ENCODE measurements at places on chromosomes 12 and 14. TPM values are rescaled to one million over a fixed set of nuclear protein-coding genes. Genes with fewer than 3 reads are reported as not detected.
A peak's percentile ranks its signal among the peaks of the same experiment; 100 is the strongest.

DNA sequence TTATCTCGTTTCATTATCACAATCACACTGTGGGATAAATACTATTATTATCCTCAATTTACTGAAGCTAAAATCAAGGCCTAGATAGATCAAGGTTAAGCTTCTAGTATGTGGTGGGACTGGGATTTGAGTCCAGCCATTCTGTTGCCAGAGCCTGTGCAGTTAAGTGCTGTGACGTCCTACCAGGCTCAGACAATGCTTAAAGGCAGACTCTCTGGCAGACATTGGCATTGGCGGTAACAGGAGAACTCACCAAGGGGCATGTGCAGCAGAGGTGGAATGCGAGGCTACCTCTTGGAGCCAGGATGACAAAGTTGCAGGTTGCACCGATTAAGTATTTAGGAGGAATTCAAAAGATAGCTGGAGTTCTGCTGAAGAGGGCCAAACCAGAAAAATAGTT, 155.6 kb upstream of the IFNG-AS1 start:
- no peak for DNase-seq

- DNase-seq = no peak
Observed at GRCh38 chr12:24499151-24500146, 449.5 kb downstream of the BCAT1 start.

DNA sequence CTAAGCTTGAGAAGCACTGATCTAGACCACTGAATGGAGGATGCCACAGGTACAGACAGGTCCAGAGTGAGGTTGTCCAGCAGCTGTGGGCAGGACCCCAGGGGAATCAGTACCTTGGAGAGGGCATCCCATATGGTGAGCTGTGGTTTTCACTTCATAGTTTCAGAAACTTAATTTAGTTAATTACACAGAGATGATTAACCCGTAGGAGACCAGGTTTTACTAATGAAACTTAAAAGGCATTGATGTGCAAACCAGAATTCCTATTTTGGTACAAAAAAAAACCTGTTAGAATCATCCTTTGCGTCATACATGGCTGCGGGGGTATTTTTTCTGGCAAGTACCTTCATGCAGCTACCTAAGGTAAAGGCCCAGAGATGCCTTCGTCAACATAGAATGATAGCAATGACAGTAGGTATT, 159.3 kb downstream of the DACT1 start:
- DNase-seq = peak; percentile 12

GRCh38 chr12:101165319-101165718, 44.7 kb downstream of the SLC5A8 start:
- DNase-seq = no peak

DNA sequence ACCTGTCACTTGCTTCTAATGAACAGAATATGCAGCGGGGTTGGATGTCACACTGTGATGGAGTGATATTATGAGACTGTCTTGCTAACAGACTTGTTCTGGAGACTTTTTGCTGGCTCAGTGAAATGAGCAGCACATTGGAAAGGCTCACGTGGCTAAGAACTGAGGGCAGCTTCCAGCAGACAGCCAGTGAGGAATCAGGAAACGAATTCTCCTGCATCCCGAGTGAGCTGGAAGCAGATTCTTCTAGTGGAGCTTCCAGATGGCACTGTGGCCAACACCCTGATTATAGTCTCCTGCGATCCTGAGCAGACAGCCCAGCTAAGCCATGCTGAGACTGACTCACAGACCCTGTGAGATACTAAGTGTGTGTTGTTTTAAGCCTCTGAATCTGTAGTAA, 16.1 kb upstream of the TSPAN9 start:
- no peak for DNase-seq

DNA sequence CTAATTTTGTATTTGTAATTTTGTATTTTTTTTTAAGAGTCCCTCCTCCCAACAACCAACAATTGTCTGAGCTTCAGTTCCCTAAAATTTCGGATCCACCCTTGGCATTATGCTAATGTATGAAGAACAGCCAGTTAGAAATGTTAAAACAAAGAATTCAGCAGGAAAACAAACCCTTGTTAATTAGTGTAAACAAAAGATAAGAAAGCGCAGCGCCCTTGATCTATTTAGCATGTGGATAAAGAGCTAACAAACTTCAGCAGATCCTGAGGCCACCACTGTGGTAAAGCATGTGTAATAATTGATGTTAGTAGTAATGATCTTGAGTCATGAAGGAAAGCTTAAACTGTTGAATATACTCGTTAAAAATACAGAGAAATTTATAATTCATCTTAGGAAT, 199.8 kb downstream of the TMX1 start:
- DNase-seq = no peak

DNA sequence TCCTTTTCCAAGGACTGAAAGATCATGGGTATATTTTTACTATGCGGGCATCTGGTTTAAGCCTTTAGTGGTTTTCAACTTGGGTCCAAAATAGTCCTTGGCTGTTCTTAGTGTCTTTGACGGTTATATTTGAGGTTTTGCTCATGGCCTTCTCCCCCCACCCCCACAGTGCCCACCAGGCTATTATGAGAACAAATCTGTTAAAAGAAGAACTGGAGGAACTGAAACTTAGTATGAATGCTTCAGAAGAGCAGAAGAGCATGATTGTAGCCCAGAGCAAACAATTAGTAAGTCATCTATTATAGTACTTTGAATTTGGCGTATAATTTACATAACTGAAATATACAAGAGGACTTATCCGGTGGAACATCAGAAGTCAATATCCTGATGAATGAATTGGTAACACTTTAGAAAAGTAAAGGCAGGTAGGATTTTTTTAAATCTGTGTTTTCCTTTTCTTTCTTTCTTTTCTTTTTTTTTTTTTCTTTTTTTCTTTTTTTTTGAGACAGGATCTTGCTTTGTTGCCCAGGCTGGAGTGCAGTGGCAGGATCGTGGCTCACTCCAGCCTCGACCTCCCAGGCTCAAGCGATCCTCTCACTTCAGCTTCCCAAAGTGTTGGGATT, 71.8 kb upstream of the BCAT1 start:
- DNase-seq = no peak

DNA sequence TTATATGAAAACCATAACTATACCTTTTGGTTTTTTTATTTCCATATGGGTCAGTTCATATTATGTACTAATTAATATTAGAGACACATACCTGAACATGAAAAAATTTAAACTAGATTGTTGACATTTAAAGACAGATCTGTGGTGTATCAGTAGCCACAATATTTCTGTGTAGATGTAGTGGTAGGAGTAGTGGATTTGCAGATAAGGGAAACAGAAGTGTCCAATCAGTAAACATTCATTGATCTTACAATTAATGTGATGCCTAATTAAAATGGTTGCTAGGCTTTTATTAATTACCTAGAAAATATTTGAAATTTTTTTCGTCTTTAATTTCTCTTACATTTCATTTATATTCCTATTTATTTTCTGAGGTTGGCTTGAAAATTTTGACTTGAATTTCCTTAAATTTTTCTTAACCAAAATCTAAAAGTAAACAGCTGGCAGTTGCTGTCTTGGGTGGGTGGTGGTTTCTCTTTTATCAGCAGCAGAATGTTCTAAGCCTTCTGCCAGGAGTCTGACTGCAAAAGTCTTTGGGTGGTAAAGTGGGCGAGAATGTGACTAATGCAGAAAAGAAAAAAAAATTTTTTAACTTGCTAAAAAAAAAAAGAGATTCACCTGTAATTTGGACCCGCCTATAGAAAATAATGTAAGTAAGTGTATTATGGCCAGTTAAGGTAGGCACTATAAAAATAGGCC, 2.4 kb downstream of the FGFR1OP2 start:
- no peak for DNase-seq

DNA sequence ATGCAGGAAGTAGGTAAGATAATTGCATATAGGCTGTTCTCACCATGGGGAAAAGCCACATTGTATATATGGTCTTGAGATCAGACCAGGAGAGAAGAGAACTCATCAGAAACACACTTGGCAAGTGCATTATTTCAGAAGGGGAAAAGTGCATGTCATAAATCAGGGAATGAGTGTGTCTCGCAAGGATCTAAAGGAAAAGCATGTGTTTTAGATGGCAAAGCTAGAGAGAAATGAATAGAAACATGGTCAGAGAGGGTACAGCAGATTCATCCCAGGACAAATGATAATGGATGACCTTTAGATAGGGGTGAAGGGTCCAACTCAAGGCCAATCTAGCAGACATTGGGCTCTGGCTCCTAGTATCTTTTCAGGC, 230.2 kb upstream of the NAV3 start:
- DNase-seq = no peak

DNA sequence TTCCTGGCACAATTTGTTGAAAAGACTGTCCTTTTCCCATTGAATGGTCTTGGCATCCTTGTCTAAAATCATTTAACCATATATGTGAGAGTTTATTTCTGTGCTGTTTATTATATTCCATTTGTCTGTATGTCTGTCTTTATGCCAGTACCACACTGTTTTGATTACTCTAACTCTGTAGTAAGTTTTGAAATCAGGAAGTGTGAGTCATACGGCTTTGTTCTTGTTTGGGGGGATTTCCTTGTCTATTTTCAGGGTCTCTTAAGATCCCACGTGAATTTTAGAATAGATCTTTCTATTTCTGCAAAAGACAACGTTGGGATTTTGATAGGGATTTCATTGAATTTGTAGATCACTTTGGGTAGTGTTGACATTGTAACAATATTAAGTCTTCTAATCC, 88.5 kb downstream of the MYRFL start:
- no peak for DNase-seq

- DNase-seq = no peak
Observed at GRCh38 chr12:32450768-32451167, 51.4 kb downstream of the FGD4 start.

- DNase-seq = no peak
Observed at GRCh38 chr12:123743002-123743401, 19.1 kb upstream of the DNAH10 start.

GRCh38 chr14:96039633-96040311, 610 bp downstream of the C14orf132 start:
- peak; percentile 50 for DNase-seq

- DNase-seq = no peak
Observed at GRCh38 chr12:53474819-53475218, 22.9 kb downstream of the PCBP2 start.

- DNase-seq = no peak
Observed at GRCh38 chr12:25384893-25385248, 134.1 kb upstream of the KRAS start.

DNA sequence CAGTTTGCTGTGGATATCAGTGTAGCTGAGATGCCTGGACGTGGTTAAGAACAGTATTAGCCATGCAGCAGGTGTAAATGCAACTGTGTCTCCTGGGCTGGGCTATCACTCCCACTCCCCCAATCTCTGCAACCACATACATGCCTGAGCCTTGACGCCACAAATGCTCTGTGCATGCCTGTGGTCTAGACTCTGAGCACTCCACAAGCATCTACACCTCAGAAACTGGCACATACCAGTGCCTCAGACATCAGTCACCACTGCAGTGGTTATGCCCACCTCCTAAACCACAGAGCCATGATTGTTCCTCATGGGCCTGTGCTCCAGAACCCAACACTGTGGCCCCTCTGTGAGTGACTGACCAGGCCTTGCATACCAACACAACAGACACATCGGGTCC, 226.8 kb upstream of the ALG10 start:
- DNase-seq = no peak

- DNase-seq = no peak
Observed at GRCh38 chr14:75450381-75451276, 22.8 kb downstream of the JDP2 start.

DNA sequence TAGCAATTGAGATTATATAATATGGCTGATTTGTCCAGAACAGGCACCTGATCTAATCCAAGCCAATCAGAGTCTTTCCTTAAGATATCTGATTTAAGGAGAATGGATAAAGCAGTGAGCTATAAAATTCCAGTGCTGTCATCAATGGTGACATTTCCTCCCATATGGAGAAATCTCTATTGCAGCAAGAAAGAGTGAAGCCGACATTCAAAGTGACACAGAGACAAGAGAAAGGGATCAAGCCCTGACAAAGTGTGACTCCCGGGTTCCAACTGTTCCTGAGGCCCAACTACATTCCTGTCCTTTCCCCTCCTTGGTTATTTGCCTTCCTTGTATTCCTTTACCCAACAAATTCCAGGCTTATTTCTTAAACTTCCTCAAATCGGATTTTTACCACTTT, 430.0 kb upstream of the SOX5 start:
- no peak for DNase-seq

GRCh38 chr14:53628732-53629430, 327.7 kb downstream of the BMP4 start:
- DNase-seq = no peak

DNA sequence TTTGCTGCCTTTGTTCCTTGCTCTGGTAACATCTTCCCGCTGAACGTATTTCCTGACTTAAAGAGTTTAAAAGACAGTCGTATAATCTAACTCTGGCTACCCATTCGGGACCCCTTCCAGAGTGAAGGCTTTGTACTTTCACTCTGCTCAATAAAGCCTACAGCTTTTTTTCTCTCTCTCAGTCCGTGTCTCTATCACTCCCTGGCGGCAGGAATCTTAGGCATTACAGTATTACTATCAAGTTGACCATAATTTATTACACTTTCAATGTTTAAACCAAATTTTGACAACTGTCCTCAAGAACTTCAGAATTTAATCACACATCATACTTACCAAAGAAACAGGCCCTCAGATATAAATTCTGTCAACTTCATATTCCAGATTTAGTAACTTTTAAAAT, 967.9 kb downstream of the FSCB start:
- peak; percentile 28 for DNase-seq

DNA sequence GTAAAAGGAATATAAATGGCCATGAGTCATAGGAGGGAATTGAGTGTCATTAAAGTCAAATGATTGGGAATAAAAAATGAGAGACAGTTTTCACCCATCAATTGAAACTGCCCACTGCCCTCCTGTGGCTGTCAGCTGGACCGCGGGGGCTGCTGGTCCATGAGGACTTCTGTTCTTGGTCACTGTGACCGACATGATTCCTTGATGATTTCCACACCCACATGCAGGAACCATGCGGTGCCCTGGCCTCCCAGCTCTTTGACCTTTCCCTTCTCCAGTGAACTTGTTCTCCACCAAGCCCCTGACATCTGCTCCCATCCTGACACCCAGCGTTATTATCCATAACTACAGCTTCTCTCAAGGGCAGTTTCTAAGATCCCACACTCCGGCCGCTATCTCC, 48.4 kb downstream of the C12orf75 start:
- peak; percentile 43 for DNase-seq

GRCh38 chr12:65651060-65651459, 173.2 kb upstream of the HMGA2 start:
- DNase-seq = no peak

DNA sequence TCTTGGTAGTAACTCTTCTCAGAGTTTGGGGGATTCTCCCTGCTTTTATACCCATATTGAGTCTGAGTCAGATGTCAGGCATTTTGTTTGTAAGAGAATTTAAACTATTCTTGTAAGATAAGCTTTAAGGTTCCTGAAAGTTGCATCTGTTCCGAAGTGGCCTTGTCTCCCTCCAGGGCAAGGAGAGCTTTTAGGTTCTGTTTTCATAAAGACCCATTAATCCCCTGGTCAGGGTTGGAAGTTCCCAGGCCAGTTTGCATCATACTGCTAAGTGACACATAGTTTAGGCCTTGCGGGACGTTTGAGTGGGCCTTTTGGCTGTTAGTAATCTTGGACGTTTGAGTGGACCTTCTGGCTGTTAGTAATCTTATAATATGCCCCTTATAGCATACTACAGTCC, 396.7 kb downstream of the NPAS3 start:
- no peak for DNase-seq

- DNase-seq = no peak
Observed at GRCh38 chr14:22475381-22475780, 113.6 kb downstream of the DAD1 start.

Gene TPH2
- total RNA-seq = 0.10 TPM

Gene OR4E2
- not detected for total RNA-seq

Gene TAS2R43
- total RNA-seq = 0.62 TPM

Gene IQSEC3
- total RNA-seq = 13.2 TPM

Gene RNASE7
- not detected for total RNA-seq

Gene KRT74
- total RNA-seq = not detected

Gene LBHD2
- total RNA-seq = not detected

Gene MYF6
- total RNA-seq = 0.31 TPM

All from endothelial cell (in vitro differentiated cells).